MCF 10A (cell line): ENCODE measurements at places on chromosomes 2 and 18. TPM values are rescaled to one million over a fixed set of nuclear protein-coding genes. Genes with fewer than 3 reads are reported as not detected.

The ASB18 gene
- total RNA-seq: not detected in 2 replicates

The WNT10A gene
- total RNA-seq: 0.44 TPM in 1 of 2 replicates, not detected in the other

The SCYGR5 gene
- total RNA-seq: not detected in 2 replicates

The ANKRD23 gene
- 3.4 and 7.6 TPM in 2 replicates for total RNA-seq

The TMEM247 gene
- not detected in 2 replicates for total RNA-seq

The LAMA3 gene
- 269 and 371 TPM in 2 replicates for total RNA-seq

The SFXN5 gene
- total RNA-seq: 6.0 and 8.0 TPM in 2 replicates

The MC4R gene
- total RNA-seq: not detected in 2 replicates

The CLHC1 gene
- 32.8 and 35.4 TPM in 2 replicates for total RNA-seq

The ZNF385B gene
- 0.33 TPM in 1 of 2 replicates, not detected in the other for total RNA-seq

The CEBPZ gene
- 46.6 and 61.7 TPM in 2 replicates for total RNA-seq

The TNFRSF11A gene
- total RNA-seq: 2.3 and 3.0 TPM in 2 replicates

The CYP27A1 gene
- 0.12 TPM in 1 of 2 replicates, not detected in the other for total RNA-seq

The TXNDC9 gene
- total RNA-seq: 40.2 and 41.0 TPM in 2 replicates

The AMMECR1L gene
- total RNA-seq: 31.1 and 32.6 TPM in 2 replicates

The E2F6 gene
- total RNA-seq: 16.1 and 16.6 TPM in 2 replicates

The CPO gene
- not detected in 2 replicates for total RNA-seq

The TUBB8B gene
- total RNA-seq: not detected in 2 replicates

The SLC5A7 gene
- not detected in 2 replicates for total RNA-seq

The IL36G gene
- not detected in 2 replicates for total RNA-seq

The SH2D6 gene
- 0.84 and 2.2 TPM in 2 replicates for total RNA-seq

The RASGRP3 gene
- total RNA-seq: 0.26 TPM in 1 of 2 replicates, not detected in the other

The RNU2-63P gene
- 5.0 and 9.1 TPM in 2 replicates for total RNA-seq

The LONRF2 gene
- not detected in 2 replicates for total RNA-seq
